ENCODE measurements at places on chromosomes 7 and 10. TPM values are rescaled to one million over a fixed set of nuclear protein-coding genes. Genes with fewer than 3 reads are reported as not detected.

The PARP12 gene
- 23.4 TPM for total RNA-seq

The RSPH10B gene
- not detected for total RNA-seq

The JCAD gene
- total RNA-seq, result 11.2 TPM

The MBL2 gene
- total RNA-seq, result not detected

The ATOH7 gene
- total RNA-seq, result 0.20 TPM

The UTF1 gene
- total RNA-seq, result not detected

The ANXA8L1 gene
- 98.4 TPM for total RNA-seq

The ITIH5 gene
- total RNA-seq, result 0.12 TPM

The SYNPO2L gene
- total RNA-seq, result not detected

The FXYD4 gene
- total RNA-seq, result not detected

The GIMAP6 gene
- not detected for total RNA-seq

The AOC1 gene
- total RNA-seq, result not detected

The NET1 gene
- total RNA-seq, result 64.3 TPM

The MMP21 gene
- not detected for total RNA-seq

The HABP2 gene
- total RNA-seq, result 0.07 TPM

The NRG3 gene
- total RNA-seq, result not detected

The PRXL2A gene
- total RNA-seq, result 43.9 TPM

The MKRN1 gene
- 56.4 TPM for total RNA-seq

The JAKMIP3 gene
- total RNA-seq, result 1.1 TPM

The OR6V1 gene
- total RNA-seq, result not detected

The PTPRZ1 gene
- total RNA-seq, result not detected

The PBLD gene
- total RNA-seq, result 3.1 TPM

The ACTL6B gene
- not detected for total RNA-seq

The C10orf62 gene
- not detected for total RNA-seq

The HPS1 gene
- 37.1 TPM for total RNA-seq

The LIPM gene
- not detected for total RNA-seq

The SEMA4G gene
- 9.3 TPM for total RNA-seq

The OR2A12 gene
- not detected for total RNA-seq

The PAX2 gene
- 0.27 TPM for total RNA-seq

The PRTFDC1 gene
- total RNA-seq, result 18.4 TPM

The PPP1R17 gene
- not detected for total RNA-seq

The FKBP9 gene
- total RNA-seq, result 93.5 TPM

The SLC16A9 gene
- total RNA-seq, result 0.07 TPM

The ATP6V0E2 gene
- 48.2 TPM for total RNA-seq

The MSS51 gene
- total RNA-seq, result 0.26 TPM

The CPEB3 gene
- 0.44 TPM for total RNA-seq

The NHLRC2 gene
- total RNA-seq, result 5.9 TPM

The OPN1SW gene
- not detected for total RNA-seq

The PSMA2 gene
- 200 TPM for total RNA-seq

The FAM25G gene
- not detected for total RNA-seq
